ENCODE measurements at places on chromosomes 16 and 17.

DNA sequence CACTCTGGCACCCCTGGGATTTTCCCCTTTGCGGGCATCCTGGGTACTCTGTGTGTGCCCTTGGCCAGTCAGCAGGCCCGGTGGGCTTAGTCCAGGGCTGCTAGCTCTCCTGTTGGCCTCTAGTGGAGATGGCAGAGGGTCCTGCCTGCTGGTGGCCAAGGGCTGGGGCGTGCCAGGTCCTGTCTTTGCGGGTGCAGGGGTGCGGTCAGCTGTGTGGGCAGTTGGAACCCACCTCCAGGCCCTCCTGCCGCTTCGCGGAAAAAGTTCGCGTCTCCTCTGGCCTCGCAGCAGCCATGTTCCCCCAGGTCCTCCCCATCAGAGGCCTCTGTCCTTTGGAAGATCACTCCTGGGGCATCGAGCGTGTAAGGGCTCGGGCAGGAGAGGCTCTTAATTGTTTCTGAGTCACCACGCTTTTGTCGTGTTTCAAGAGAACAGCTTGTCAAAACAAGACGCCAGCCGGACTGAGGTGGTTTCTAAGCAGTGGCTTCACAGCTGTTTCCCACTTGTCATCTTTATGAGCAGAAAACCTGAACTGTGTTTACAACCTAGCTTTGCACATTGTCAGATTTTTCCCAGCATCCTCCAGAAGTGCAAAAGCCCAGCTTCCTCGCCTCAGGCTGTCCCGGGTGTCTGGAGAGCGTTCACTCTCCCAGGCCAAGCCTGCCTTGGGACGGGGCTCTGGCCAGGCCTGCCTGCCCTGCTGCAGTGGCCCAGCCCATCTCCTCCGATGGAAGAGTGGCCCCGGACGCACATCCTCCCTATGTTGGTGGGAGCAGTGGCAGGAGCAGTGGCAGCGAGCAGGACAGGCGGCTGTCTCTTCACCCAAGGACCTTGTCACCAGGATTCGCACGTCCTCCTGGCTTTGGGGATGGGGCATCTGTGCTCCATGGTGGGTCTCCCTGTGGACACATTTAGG lies 5.0 kb upstream of the DNASE1L2 start:
- DNase-seq = no peak

- DNase-seq = no peak
Observed at GRCh38 chr17:14940108-14940937, 324.8 kb downstream of the PMP22 start.

DNA sequence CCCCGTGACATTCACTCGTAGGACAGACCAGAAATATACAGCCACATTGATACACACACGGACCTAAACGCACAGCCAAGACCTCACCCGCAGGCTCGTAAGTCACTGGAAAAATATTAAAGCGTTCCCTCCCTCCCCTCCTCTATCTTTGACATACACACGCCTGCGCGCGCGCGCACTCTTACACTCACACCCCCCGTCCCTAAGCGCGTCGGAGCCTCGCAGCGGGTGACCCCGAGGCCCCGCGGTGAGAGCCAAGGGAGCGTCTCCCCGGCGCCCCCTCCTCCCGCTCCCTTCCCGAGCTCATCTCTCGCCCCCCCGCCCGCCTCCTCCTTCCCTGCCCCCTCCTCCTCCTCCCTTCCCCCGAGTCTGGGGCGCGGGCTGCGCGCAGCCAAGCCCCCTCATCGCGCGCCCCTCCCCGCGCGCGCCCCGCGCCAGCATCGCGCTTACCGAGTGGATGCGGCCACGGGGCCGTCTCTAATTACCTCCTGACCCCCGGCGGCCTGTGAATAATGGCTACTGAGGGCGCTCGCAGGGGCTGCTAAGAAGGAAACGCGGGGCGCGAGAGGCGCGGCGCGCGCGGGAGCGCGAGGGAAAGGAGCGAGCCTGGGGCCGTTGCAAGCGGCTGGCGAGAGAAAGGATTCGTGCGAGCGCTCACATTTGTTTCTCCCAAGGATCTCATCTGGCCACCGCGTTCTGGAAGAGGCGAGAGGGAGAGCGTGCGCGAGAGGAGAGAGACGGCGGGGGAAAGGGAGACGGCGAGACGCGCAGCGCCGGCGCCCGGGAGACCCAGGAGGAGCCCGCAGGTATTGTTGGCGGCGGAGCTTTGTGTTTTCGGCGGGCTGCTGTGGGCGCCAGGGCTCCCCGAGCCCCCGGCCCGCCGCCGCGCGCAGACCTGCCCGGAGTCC lies 42.4 kb downstream of the RAI1 start:
- peak; percentile 87 for DNase-seq

DNA sequence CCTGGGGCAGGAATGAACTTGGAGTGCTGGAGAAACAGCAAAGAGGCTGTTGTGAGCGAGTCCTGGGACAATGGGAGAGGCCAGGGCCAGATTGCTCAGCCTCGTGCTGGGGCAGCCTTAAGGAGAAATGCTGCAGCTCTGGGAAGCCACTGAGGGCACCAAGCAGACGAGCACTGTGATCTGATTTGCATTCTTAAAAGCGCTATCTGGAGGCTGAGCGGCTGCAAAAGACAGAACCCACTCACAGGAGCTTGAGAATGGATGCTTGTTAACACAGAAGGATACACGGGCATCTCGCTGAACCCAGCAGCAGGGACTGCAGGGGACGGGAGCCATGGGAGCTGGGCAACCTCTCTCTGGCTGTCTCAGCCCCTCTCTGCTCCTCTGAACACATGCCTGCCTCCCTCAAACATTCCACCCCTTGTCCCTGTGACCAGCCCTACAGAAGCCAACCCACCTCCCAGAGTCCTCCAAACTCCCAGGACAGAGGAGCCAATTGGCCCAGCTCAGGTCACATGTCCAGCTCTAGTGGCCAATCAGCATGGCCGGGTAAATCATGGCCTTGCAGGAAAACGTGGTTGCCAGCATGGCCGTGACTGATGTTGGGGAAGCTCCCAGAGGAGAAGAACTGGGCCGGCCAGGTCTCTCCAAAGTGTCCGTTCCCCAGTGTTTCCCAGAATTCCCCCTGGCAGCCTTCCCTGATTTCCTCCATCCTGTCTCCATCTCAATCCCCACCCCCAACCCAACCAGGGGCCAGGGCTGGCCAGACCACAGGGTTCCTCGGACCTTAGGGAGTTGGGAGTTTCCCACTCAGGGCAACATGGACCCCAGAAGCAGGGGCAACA lies 60.3 kb downstream of the GSG1L start:
- DNase-seq = no peak

- no peak for DNase-seq
Observed at GRCh38 chr16:71303938-71304337, 14.7 kb upstream of the CMTR2 start.

- DNase-seq = no peak
Observed at GRCh38 chr16:54677308-54677950, 253.2 kb upstream of the IRX5 start.

GRCh38 chr16:82522026-82522425 lies 104.7 kb upstream of the CDH13 start:
- no peak for DNase-seq

GRCh38 chr17:47338026-47338425 lies 14.3 kb downstream of the EFCAB13 start:
- no peak for DNase-seq

GRCh38 chr16:17379121-17379571 lies 91.6 kb downstream of the XYLT1 start:
- peak; percentile 78 for DNase-seq

- DNase-seq = peak; percentile 85
Observed at GRCh38 chr16:8751481-8752311, 45.7 kb downstream of the TMEM186 start.
